ENCODE measurements at places on chromosomes 7 and 10.

DNA sequence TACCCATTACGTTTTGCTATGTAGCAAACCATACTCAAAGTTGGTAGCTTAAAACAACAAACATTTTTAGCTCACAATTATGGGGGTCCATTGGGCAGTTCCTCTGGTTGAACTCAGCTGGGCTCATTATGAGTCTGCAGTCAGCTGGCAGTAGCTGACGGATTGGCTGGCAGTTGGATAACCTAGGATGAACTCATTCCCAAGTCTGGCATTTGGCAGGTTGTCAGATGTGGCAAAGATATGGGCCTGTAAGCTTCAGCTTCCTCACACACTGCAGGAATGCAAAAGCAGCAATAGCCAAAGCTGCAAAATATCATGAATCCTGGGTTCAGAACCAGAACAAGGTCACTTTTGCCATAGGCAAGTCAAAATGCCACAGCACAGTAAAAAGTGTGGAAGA is 412.2 kb upstream of the SORCS1 start:
- DNase-seq, result no peak

- DNase-seq, result no peak
Measured at GRCh38 chr10:97825020-97825760, 24.5 kb upstream of the GOLGA7B start.

- DNase-seq, result no peak
Measured at GRCh38 chr7:137801003-137801402, 45.8 kb downstream of the DGKI start.

DNA sequence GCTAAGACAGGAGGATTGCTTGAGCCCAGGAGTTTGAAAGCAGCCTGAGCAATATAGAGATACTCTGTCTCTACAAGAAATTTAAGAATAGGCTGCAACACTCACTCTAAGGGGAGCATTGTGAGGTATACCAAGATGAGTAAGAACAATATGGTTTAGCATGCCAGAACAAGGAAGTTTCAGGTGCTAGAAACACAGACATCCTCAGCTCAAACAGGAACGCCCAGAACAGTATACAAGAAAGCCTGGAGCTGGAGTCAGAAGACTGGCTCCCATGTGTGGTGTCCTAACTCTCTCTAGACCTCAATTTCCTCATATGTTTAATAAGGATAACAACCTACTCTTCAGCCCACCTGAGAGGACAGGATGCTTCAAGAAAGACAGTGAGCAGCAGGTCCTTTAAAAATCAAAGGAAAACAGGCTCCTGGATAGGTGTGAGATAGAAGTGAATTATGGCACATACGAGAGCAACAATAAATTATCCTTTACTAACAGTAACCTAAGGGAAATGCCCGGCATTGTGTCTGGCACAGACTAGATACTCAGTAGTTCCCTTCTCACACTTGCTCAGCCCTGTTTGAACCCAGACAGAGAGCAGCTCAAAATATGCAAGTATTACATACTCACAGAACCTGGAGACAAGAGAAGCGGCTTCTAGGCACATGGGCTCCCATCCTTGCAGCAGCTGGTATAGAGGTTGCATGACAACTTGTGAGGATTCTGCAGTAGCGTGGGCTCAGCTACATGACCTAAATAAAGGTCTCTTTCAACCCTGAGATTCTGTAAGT is 45.4 kb downstream of the KAT6B start:
- DNase-seq, result no peak

- DNase-seq, result no peak
Measured at GRCh38 chr7:140009735-140010134, 53.0 kb downstream of the PARP12 start.
